Activated T-helper 1 cell treated with anti-CD3 and anti-CD28 coated beads, Interleukin-12 subunit alpha, Interleukin-12 subunit beta, Interleukin-2, Interleukin-4 antibody, amounts not matched to agents 30 ng/mL and 10 ng/mL and 1 ng/mL, durations not matched to agents 14 hours and 24 hours and 36 hours (primary cell): ENCODE measurements at places on chromosomes 3 and 15.

DNA sequence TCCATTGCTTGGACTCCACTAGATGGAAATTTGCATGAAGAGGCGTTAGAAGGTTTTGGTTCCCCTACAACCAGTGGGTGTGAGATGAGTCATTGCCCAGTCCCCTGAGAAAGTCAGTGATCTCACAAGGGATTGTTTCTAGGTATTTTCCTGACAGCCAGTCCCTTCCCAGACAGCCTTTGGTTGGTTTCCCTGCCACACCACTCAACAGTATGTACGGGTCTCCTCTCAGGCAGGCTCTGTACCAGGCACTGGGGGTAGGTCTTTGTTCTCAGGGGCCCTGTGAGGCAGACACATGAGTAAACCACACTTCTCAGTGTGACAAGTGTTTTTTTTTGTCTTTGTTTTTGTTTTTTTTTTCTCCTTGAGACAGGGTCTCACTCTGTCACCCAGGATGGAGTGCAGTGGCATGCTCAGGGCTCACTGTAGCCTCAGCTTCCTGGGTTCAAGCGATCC is 4.0 kb downstream of the LAMP3 start:
- peak; percentile 33 for DNase-seq

- no peak for DNase-seq
Observed at GRCh38 chr3:12624056-12624455, 39.9 kb downstream of the RAF1 start.

GRCh38 chr3:33447958-33448357 is 7.8 kb upstream of the UBP1 start:
- no peak for DNase-seq

DNA sequence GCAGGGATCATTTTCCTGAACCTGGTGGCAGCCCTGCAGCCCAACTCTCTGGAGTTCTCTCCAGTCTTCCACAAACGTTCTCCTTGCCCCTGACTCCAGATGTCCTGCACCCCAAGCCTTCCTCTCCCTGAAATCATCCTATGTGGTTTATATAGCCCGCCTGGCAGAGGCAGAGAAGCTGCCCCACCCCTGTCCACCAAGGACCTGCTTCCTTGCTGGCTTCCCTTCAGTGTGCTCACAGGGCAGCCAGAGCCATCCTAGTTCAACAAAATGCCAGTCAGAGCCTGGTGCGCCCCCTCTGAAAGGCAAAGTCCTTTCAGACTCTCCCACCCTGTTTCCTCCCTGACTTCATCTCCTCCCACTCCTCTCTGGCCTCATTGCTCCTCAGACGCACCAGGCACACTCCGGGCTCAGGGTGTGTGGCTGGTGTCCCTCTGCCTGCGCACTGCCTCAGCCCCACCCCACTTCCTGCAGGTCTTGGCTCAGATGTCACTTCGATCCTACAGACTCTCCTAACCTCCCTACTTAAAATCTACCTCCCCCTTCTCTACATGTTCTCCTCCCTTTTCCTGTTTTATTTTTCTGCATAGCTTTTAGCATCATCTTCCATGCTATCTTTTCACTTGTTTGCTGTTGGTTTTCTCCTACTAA is 5.9 kb downstream of the KBTBD13 start:
- DNase-seq = no peak

DNA sequence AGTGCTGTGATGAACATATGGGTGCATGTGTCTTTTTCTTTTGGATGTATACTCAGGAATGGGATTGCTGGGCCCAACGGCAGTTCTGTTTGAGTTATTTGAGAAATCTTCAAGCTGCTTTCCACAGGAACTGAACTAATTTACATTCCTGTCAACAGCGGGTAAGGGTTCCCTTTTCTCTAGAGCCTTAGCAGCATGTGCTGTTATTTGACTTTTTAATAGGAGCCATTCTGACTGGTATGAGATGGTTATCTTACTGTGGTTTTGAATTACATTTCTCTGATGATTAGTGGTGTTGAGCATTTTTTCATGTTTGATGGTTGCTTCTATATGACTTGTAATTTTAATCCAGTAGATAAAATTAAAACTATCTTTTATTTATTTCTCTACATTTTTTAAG is 1168.6 kb upstream of the ALCAM start:
- no peak for DNase-seq

- no peak for DNase-seq
Observed at GRCh38 chr3:162740941-162741596, 1244.5 kb downstream of the OTOL1 start.

DNA sequence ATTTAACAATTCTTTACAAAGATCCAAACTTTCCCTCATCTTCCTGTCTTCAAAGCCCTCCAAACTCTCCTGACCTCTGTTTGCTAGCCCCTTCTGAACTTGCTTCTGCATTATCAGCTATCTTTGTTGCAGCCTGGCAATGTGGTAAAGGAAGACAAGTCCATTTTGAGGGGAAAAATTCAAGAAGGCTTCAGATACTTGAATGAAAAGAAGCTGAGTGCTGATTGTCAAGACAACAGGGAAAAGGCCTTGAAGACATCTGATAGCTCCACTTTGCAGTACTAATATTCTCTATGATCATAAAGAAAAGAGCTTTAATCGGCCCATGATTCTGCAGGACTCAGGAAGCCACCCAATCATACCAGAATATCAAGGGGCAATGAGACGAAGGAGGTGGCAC is 91.8 kb downstream of the LMLN start:
- DNase-seq = no peak

DNA sequence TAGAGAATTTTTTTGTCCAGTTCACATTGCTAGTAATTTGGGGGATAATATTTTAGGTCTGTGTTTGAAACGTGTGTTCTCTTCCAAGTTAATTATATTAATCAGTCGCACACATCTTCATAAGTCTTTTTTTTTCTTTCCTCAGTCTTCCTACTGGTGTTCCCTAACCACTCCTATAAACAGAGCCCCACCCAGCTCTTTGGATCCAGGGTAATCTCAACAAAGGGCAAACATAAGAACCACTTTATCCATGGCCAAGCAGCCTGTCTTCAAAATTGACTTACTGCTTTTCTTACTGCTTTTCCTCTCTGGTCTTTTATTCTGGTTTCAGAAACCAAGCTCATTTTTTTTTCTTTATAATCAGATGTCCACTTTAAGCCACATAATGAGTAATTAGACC is 266.8 kb upstream of the NECTIN3 start:
- no peak for DNase-seq

DNA sequence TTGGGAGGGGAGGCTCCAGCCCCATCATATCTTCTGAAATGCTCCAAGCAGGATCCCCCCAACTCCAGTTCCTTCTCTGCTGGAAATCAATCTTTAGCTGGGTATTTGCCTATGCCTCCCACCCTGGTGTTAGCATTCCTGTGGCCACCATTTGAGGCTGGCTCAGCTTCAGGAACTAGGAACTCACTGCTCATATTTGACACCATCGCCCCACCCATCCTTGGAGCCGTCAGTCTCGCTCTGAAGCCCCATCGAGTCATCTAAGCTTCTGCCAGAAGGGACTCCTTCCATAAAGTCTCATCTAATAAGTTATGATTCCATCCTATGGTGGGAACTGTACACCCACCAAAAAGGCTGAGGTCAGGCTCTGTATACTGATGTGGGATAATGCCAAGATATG is 26.4 kb downstream of the PRKCD start:
- no peak for DNase-seq

DNA sequence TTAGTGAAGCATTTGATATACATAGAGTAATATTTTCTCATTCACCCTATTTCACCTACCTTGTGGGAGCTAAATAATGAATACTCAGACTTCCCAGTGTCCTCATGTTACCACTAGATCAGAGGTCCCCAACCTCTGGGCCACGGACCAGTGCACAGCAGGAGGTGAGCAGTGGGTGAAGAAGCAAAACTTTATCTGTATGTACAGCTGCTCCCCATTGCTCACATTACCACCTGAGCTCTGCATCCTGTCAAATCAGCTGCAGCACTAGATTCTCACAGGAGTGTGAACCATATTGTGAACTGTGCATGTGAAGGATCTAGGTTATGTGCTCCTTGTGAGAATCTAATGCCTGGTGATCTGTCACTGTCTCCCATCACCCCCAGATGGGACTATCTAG is 79.4 kb downstream of the RETNLB start:
- DNase-seq = no peak

GRCh38 chr3:138329984-138330293 is 288 bp upstream of the NME9 start:
- DNase-seq = no peak

DNA sequence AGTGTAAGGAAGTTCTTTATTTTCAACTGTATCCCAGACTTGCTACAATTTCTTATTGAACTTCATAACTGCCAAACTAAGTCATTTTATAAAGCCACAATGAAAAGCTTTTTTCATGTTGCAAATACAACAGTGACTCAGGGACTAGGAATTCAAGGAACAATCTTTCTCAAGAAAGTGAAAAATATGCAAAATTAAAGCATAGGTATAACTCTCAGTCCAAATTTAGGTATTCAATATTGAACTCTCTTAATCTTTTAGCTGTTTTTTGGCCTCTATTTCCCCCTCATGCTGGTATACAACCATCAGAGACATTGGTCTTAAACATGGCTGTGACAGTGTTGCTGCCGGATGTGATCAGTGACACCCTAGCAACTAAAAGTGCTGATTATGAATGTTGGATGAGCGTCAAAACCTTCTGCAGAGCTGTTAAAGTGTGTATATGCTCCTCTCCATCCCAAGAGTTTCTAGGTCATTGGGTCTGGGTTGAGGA is 476.9 kb downstream of the ZNF385D start:
- no peak for DNase-seq

GRCh38 chr15:82272154-82272553 is 9.5 kb downstream of the SAXO2 start:
- DNase-seq = no peak

DNA sequence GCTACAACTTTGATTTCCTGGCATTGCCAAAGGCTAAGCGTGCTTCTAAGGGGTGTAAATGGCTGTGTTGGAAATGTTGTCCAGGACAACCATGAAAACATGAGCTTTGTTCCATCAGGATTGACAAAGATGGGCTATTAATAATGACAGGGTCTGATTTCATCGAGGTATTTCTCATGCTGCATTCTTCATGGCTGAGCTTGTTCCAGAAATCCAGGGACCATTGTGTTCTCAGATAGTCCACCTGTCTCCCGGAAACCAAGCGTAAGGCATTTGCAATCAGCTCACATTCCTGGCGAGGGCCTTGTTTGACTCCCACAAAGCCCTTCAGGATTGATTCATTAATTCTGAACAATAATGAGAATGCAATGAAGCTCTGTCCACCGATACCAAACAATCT is 111.3 kb downstream of the CD47 start:
- DNase-seq = no peak

GRCh38 chr3:21573291-21573690 is 177.7 kb downstream of the ZNF385D start:
- no peak for DNase-seq

- no peak for DNase-seq
Observed at GRCh38 chr3:119319311-119319710, 25.1 kb downstream of the ARHGAP31 start.

DNA sequence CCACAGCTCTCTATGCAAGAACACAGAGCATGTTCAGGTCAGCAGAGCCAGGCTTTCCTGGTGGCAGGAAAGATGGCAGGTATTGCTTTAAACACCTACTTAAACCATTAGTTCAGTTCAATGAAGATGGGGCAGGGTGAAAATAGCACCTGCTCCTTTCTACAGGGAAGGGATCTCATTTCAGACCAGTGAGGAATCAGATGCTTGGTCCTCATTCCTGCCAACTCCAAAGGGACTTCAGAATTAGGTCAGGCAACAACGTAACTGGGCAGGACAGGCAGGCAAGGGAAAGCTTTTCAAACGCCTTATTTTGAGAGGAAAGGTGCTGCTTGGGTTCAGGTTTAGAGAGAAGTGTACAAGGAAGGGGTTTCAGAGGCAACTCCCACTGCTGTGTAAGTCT is 12.6 kb upstream of the RPS17 start:
- DNase-seq = no peak

GRCh38 chr15:90099868-90100831 is 2.1 kb downstream of the IDH2 start:
- DNase-seq = no peak

- no peak for DNase-seq
Observed at GRCh38 chr15:81809543-81809942, 236.3 kb downstream of the MEX3B start.

DNA sequence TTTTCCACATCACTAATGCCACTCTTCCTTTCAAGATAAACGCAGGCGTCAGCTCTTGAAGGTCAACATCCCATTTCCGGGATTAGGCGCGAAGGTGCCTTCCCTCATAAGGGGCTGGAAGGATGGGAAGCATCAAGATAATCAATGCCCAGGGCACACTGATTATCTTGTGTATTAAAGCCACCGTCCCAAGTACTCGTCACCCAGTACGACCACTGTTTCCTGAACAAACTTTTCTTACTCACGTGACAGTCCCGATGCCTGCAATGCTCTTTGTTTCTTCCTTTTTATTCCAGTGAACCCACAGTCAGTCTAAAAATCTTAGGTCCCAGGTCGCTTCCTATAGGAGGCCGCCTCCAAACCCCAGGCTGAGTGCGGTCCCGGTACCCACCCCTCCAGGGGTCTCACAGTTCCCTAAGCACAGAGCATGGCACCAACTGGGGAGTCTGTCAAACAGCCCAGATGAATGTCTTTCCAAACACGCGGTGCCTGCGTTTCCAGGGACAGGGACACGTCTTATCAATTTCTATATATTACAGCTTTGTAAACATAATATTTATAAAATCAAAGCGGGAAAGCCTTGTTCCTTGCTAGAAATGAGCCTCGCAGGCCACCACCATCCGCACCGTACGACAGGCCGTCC is 589 bp downstream of the ANAPC13 start:
- DNase-seq = no peak

- DNase-seq = no peak
Observed at GRCh38 chr3:106740116-106740515, 637.1 kb upstream of the CCDC54 start.

DNA sequence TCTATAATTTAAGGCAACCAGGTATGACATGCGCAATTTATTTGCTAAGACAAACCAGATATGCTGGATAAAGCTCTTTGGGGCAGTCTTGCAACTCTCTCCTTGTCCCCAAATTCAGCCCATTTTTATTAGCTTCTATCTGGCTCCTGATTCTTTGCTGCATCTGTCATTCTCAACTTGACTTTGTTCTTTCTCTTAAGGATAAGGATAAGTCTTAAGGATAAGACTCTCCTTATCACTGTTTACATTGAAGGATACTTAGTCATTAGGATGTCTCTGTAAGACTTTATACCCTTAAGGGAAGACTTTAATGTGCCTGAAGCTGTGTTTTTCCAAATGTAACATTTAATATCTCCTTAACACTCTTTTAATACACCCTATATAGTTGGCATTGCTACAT is 49.2 kb downstream of the ALCAM start:
- DNase-seq = no peak

GRCh38 chr3:89925976-89926375 is 818.6 kb downstream of the EPHA3 start:
- no peak for DNase-seq
